ENCODE measurements at places on chromosomes 6 and 20.

- peak; percentile 66 for DNase-seq
Measured at GRCh38 chr6:2378891-2379652, 133.7 kb upstream of the GMDS start.

DNA sequence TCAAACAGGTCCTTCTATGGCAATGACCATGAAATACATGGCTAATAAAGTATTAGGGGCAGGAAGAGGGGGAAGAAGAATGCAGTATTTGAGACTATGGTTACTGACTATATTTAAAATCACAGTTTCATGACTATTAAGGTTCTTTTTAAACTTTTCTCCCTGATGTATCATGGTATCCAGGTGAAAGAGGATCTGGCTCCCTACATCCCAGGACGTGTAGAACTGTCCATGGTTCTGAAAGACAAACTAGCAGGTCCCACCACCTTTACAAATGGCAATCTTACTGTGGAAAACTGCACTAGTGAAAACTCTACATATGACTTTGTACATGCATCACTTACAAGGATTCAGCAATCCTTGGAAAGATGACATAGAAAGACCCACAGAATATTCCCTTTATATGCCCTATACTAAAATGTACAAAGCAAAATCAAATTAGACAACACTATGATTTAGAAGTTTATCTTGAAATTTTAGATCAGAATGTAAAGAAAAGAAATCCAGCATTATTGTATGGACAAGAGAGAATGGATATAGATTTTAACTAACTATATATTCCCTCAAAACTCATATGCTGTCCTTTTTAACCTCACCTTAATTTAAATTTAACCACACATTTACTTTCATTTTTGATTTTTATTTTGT lies 33.5 kb downstream of the RPP21 start:
- DNase-seq, result no peak

- no peak for DNase-seq
Measured at GRCh38 chr20:42123981-42124473, 505.9 kb upstream of the CHD6 start.

DNA sequence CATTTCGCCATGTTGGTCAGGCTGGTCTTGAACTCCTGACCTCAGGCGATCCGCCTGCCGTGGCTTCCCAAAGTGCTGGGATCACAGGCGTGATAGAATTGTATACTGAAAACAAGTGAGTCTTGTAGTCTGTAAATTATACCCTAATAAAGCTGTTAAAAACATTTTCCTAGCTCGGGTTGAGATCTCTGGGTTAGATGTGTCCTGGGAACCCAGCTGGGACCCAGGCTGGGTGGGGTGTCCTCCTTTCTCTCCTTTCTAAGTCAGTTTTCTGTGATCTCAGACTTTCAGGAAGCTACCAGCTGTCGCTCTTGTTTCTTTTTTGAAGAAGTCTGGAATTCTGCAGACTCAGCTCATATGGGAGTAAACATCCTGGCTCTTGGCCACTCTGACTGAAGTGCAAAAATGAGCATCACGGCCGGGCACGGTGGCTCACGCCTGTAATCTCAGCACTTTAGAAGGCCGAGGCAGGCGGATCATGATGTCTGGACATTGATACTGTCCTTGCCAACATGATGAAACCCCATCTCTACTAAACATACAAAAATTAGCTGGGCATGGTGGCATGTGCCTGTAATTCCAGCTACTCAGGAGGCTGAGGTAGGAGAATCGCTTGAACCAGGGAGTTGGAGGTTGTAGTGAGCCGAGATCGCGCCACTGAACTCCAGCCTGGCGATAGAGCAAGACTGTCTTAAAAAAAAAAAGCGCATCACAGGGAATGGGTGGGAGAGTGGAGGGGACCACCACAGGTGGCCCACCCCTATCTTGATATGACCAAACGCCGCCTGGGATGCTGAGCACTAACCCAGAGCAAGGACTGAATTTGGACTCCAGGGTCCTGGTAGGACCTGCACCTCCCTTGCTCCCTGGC lies 9.9 kb upstream of the PCIF1 start:
- DNase-seq, result no peak

- DNase-seq, result no peak
Measured at GRCh38 chr20:17449031-17449430, 82.1 kb downstream of the BFSP1 start.

DNA sequence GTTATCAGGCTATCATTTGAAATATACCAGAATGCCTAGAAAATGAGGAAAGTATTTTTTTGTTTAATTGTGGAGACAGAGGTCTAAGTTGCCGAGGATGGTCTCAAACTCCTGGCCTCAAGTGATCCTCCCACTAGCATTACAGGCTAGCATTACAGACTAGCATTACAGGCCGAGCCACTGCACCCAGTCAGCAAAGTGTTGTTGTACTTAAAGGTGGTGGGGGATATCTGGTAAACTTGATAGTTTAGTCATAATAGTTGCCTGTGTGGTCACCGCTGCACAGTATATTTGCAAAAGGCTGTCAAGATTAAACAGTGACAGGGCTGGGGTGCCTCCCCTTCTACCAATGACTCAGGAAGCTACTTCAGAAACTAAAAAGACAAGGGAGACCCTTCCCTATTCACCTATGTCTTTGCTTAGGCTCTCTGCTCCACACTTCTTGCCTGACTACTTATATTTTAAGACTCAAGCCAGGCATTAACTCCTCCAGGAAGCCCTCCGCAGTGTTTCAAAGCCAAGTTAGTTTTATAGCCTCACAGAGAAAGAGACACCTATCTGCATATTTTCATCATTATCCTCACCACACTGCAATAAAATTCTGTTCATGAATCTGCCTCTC lies 3.1 kb upstream of the AKIRIN2 start:
- peak; percentile 94 for DNase-seq

- no peak for DNase-seq
Measured at GRCh38 chr6:90356012-90356421, 59.4 kb upstream of the BACH2 start.

GRCh38 chr6:106608080-106608668 lies 21.1 kb downstream of the RTN4IP1 start:
- DNase-seq, result peak; percentile 76

- DNase-seq, result no peak
Measured at GRCh38 chr6:170062915-170063241, 228.0 kb downstream of the DLL1 start.

GRCh38 chr6:122751326-122751725 lies 28.2 kb upstream of the FABP7 start:
- DNase-seq, result no peak

GRCh38 chr6:88705601-88706000 lies 257.8 kb downstream of the RNGTT start:
- peak; percentile 16 for DNase-seq

DNA sequence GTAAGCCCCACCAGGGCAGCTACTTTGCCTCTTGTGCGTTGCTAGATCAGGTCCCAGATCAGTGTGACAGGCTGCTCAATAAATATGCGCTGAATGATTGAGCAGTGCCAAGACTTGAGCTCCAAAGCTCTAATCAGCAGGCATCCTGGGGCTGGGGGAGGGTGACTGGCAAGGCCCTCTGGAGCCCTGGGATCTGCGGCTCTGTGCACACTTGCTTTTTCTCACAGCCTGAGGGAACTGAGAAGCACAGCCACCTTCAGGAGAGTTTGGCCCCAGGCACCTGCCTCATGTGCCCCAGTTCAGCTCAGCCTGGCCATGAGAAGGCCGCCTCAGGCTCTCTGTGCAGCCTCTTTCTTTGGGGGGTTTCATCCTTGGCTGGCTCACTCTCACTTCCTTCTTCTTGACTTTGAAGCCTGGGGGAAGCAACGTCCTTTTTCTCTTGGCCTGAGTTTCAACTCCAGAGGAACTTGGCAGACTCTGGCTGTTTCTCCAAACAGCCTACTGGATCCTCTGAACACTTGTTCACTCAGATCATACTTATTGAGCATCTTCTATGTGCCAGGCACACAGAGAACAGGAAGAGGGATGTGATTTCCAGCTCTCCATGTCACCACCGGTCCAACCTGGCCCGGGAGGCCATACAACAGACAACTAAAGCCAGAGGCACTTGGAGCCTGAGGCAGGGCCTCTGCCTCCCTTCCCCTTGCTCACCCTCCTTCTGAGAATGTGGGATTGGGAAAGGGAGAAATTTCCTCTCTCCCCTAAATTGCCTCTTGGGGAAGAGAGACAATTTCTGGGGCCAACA lies 114.0 kb downstream of the VEGFA start:
- DNase-seq, result no peak

DNA sequence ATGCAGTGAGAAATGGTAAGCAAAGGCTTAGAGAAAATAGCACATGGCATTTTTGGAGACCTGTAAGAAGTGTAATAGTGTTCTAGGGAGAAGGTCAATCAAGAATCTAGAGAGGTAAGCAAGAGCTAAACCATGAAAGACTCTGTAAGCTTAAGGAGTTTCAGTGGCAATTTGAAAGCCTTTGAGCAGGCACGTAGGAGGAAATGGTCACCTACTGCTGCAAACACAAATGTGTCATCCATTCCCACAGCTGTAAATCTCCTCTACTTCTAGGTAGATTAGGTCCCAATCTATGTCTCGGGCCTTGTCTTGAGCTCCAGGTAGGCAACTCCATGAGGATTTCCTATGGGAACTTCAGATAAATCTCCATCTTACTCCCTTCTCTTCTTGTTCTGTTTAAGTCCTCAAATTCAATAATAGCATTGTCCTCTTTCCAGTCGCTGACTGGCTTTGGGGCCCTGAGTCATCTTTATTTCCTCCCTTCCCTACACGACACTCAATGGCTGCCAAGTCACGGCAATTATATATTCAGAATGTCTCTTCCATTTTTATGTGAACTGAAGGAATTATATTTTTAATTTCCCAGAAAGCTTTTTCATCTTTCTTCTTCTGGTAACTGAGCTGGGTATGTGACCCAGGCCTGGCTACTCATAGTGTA lies 24.2 kb upstream of the PAQR8 start:
- no peak for DNase-seq

GRCh38 chr20:63120808-63121090 lies 95.2 kb downstream of the YTHDF1 start:
- DNase-seq, result no peak

DNA sequence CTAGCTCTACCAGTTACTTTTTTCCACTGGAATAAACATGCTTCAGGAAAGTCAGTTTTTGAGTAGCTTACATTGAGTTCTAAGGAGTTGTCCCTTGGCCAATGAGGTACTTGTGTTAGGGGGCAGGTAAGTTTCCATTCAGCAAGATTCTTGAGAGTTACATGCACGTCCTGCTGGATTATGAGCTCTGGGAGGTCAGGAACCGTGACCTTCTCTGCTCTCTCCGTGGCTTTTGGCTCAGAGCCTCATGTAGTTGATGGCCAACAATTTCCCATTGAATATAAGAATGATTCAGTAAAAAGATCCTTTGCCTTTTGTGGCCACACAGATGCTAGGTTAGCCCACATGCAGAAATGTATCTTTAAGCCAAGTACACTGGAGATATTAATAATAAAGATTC lies 181.8 kb upstream of the RALGAPA2 start:
- no peak for DNase-seq

DNA sequence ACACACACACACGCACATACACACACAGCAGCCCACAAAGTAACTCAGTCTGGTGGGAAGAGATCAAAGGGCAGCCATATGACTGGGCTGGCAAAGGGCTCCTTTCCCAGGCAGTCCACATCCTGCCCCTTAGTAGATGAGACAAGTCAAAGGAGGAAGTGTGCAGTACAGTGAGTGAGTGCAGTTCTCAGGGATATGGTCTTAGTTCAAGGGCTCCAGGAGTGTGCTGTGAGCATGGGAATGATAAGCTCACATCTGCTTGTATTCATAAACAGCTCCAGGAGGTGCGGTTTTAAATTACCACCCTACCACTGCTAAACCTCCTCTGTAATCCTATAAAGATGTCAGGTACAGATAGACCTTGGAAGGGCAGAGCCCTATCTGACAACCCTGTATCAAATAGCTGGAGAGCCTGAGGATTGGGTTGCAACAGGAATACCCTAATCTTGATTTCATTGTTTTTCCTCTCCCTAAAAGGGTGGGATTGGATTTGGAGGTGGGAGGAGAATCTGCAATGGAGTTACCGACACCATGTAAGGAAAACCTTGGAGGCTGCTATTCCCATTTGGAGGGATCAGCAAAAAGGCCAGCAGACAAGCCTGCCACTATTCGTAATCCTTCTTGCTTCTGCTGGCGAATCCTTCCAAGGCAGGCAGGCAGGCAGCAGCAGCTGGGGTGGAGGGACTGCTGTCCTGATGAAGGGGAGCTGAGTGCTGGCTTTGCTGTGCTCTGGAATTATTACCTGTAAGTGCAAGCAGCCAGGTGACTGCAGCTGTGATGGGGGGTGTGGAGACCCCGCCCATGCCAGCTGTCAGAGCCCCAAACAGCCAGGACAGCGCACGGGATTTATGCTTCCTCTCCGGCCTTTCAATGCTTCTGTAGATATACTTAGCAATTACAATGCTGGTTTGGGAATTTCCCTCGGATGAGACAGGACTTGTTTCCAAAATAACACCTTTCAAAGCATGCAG lies 342.7 kb downstream of the PRL start:
- no peak for DNase-seq

DNA sequence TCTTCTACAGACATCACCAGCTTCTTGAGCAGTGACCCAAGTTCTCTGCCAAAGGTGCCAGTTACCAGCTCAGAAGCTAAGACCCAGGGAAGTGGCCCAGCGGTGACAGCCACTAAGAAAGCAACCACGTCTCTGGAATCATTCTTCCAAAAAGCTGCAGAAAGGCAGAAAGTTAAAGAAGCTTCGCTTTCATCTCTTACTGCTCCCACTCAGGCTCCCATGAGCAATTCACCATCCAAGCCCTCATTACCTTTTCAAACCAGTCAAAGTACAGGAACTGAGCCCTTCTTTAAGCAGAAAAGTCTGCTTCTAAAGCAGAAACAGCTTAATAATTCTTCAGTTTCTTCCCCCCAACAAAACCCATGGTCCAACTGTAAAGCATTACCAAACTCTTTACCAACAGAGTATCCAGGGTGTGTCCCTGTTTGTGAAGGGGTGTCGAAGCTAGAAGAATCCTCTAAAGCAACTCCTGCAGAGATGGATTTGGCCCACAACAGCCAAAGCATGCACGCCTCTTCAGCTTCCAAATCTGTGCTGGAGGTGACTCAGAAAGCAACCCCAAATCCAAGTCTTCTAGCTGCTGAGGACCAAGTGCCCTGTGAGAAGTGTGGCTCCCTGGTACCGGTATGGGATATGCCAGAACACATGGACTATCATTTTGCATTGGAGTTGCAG lies 15.2 kb downstream of the GTPBP2 start:
- no peak for DNase-seq

- peak; percentile 81 for DNase-seq
Measured at GRCh38 chr6:14144678-14145113, 27.1 kb downstream of the CD83 start.

GRCh38 chr6:134061440-134061839 lies 9.0 kb upstream of the SLC2A12 start:
- no peak for DNase-seq

Data from activated CD4-positive, alpha-beta T cell treated with anti-CD3 and anti-CD28 coated beads, Interleukin-10, Interleukin-2, amounts not matched to agents 100 ng/mL and 50 ng/mL, durations not matched to agents 16 hours and 8 hours (primary cell).